SK-MEL-5 (cell line): ENCODE measurements at places on chromosomes 1 and 21.
A peak's percentile ranks its signal among the peaks of the same experiment; 100 is the strongest.

- DNase-seq, result no peak
These were observed 27.4 kb upstream of the KIRREL1 start for GRCh38 chr1:157966031-157966537.

DNA sequence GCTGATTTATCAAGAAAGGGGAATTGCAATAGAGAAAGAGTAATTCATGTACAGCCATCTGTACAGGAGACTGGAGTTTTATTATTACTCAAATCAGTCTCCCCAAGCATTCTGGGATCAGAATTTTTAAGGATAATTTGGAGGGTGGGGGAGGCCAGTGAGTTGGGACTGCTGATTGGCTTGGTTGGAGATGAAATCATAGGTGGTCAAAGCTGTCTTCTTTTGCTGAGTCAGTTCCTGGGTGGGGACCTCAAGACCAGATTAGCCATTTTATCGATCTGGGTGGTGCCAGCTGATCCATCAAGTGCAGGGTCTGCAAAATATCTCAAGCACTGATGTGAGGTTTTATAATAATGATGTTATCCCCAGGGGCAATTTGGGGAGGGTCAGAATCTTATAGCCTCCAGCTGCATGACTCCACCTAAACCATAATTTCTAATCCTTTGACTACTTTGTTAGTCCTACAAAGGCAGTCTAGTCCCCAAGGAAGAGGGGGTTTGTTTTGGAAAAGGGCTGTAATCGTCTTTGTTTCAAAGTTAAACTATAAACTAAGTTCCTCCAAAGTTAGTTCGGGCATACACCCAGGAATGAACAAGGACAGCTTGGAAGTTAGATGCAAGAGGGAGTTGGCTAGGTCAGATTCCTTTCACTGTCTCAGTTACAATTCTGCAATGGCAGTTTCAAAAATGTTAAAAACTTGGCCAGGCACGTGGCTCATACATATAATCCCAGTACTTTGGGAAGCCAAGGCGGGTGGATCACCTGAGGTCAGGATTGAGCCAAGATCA is 16.9 kb upstream of the RAB3B start:
- DNase-seq, result no peak

DNA sequence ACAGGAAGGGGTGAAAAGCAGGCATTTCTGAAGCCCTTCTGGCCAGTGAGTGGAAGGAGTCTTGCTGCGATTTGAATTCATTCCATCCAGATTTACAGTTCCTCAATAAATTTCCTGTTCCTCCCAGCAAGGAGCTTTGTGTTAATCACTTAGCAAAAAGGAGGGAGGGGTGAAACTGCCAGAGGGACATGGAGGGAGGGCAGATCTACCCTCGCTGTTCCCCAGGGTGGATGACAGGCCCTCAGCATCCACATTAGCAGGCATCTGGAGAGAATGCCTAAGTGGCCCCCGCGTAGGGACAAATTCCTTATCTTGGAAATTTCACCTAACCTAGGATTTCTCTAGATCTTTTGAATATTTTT is 1.2 kb downstream of the ETV3 start:
- peak; percentile 15 for DNase-seq

GRCh38 chr21:20445971-20446370 is 552.2 kb upstream of the NCAM2 start:
- DNase-seq, result no peak

DNA sequence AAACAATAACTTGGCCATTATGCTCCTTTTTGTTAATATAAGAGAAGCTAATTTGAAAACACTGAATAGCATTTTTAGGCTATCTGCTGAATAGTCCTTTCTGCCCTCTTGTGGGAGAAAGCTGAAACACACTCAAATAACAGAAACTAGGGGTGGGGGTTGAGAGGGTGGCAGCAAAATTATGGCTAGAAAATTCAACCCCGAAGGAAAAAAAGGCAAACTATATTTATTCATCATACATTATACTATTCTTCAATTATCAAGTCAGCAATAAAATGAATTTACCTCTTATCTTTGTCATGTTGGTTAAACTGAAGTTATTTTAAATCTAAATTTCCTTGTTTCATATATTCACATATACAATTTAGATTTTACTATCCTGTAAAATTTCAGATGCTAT is 255.9 kb downstream of the FAF1 start:
- peak; percentile 63 for DNase-seq

GRCh38 chr1:41802532-41803501 is 115.9 kb downstream of the HIVEP3 start:
- DNase-seq, result no peak
